ENCODE measurements at places on chromosomes 6 and 20.

GRCh38 chr6:678520-678919 is 14.4 kb downstream of the EXOC2 start:
- no peaks in the 10 kb centered on the region for H3K4me1 ChIP-seq
- H3K4me3 ChIP-seq: no peak overlapping the region
- no peaks in the 10 kb centered on the region for H3K36me3 ChIP-seq
- no peak for DNase-seq

- DNase-seq: no peak
- H3K36me3 ChIP-seq: no peaks in the 10 kb centered on the region
Observed at GRCh38 chr6:137800762-137801161, 66.3 kb upstream of the TNFAIP3 start.

DNA sequence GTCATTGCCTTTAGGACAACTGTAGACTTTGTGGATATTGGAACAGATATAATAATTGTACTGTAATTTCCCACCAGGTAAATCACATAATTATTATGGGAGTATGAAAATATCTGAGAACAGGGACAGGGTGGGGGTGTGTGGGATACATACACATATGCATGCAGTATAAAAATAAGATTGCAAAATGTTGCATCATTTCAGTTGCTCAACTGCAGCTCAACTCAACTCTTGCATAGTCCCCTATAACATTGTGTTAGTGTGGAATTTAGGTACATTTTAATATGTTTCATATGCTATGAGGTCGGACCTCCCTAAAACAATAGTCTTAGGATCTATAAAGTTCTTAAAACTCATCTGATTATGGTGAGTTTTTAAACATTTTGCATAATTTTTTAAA is 275.0 kb upstream of the FLRT3 start:
- no peaks in the 10 kb centered on the region for H3K27me3 ChIP-seq
- DNase-seq: no peak
- H3K4me1 ChIP-seq: no peaks in the 10 kb centered on the region
- no peak overlapping the region for H3K4me3 ChIP-seq
- no peak overlapping the region for H3K27ac ChIP-seq

DNA sequence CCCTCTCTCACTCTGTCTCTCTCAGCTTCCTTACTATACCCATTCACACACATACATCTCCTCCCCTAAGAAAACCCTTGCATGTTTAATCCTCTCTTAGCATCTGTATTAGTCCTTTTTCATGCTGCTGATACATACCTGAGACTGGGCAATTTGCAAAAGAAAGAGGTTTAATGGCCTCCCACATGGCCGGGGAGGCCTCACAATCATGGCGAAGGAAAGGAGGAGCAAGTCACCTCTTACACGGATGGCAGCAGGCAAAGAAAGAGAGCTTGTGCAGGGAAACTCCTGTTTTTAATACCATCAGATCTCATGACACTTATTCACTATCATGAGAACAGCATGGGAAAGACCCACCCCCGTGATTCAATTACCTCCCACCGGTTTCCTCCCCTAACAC is 398.5 kb upstream of the SASH1 start:
- no peak overlapping the region for H3K4me3 ChIP-seq
- H3K27me3 ChIP-seq: no peaks in the 10 kb centered on the region
- no peaks in the 10 kb centered on the region for H3K36me3 ChIP-seq
- H3K4me1 ChIP-seq: no peaks in the 10 kb centered on the region

Data from breast epithelium (tissue), 4 donors.